ENCODE measurements at places on chromosomes 11 and 22.

GRCh38 chr22:49238181-49239141, 589.2 kb downstream of the BRD1 start:
- no peak for DNase-seq

DNA sequence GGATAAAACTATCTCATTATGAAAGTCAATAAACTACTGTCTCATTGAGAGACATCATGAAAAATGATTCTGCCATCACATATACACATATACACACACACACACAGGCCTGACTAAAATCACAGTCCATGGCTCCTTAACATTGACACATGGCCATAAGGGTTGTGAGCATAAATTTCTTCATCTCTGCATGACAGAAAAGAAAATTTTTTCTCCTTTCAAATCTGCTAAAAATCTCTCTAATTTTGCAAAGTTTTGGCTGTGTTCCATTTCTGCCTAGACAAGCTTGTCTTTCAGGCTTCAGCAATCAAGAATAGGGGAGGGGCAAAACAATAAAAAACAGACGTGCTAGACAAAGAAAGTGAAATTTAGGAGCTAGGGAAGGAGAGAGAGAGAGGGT, 324.5 kb downstream of the LRRC4C start:
- no peak for DNase-seq

GRCh38 chr11:123977731-123978347, at the start of gene OR10S1:
TSS of gene OR10S1 (minus strand) at chr11:123977781. CDS start at chr11:123977664, 117 bp downstream.
- no peak for DNase-seq

DNA sequence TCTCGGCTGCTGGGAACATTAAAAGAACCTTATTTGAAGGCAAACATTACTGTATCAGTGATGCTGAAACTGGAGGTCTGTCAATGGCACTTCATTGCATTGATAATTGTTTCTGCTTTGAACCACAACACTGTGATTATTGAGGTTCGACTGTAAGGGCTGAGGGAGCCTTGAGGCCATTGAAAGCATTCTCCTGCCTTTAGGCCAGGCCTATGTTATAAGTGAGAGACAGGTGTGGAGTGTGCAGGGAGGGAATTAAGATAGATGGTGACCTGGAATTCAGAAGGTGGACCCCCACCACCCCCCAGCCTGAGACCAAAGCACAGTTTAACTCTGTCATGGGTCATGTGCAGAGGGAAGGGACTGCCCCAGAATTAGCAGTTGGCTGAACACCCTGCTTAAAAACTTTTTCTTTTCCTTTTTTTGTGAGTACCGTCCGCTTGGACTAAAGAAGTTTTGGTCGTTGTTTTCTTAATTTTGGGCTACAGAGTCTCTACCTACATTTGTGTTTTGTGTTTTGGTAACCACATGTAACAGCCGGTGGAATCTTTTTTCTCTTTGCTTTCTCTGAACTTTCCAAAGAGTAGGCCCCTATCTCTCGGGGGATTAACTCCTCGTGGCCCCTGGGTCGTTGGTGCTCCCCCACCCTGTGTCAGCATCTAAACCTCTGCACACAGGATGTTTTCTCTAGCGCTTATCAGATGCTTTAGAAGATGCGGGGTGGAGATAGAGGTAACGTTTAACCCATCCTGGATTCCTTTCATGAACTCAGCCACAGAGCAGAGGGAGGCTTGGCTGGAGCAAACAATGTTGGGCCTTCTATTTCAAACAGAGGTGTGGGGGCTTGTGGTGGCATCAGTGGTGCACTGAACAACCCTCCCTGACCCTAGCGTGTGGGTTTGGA, 43.7 kb downstream of the ZBTB16 start:
- DNase-seq = no peak

DNA sequence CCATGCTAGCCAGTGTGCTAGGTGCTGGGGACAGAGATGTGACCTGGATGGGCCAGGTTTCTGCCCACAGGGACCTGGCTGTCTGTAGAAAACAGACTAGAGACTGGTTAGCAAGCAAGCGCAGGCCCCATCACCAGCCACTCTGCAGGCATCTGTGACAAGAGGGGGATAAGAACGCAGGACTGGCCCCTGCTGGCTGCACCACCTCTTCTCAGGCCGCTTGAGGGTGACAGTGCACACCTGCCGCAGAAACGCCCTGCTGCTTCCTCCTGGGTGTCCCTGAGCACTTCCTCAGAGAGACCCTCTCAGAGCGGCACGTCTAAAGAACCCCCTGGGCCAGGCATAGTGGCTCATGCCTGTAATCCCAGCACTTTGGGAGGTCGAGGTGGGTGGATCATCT, 5.9 kb upstream of the PICK1 start:
- no peak for DNase-seq

- DNase-seq = no peak
These were observed 18.8 kb downstream of the MB start for GRCh38 chr22:35598396-35598710.

DNA sequence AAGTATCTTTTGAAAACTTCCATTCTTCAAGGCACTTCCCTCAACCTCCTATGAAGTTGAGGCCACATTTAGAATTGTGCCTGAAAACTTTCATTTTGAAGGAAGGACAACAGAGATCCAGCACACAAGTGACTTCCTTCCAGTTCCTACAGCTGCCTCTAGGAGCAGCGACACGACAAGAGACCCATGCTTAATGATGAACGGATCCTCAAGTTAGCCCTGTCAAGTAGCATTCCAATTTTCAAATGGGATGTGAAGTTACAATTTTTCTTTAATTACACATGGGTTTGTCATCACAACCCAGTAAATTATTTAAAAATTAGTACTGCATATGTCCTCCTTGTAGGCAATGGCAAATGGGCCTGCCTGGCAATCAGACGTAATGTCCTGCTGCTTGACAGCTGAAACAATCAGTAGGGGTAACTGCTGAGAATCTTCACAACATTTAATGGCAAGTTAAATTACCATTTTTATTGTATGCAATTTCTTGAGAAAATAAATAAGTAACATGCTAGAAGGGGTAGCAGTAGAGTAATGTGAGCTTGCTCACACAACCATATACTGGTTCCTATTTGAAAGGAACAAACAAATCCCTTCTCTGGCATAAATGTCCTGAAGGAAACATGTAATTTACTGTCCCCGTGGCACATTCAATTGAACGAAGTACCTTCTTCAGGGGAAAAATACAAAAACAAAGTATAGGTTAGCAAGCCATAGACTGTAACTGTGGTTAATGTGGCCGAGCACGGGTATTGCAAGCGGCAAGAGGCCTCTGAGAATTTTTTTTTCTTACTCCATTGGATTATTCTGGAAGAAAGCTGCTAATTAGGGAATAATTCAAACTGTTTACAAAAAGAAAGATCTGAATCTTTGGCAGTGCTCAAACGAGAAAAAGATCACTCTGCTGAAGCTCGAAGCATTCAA, 288.3 kb downstream of the CADM1 start:
- DNase-seq = no peak

GRCh38 chr11:13354335-13354734, 76.7 kb downstream of the BMAL1 start:
- no peak for DNase-seq

- DNase-seq = no peak
These were observed 889.4 kb downstream of the KCNA4 start for GRCh38 chr11:29127461-29127860.

- DNase-seq = no peak
These were observed 173.2 kb downstream of the LARGE1 start for GRCh38 chr22:33747029-33747428.

DNA sequence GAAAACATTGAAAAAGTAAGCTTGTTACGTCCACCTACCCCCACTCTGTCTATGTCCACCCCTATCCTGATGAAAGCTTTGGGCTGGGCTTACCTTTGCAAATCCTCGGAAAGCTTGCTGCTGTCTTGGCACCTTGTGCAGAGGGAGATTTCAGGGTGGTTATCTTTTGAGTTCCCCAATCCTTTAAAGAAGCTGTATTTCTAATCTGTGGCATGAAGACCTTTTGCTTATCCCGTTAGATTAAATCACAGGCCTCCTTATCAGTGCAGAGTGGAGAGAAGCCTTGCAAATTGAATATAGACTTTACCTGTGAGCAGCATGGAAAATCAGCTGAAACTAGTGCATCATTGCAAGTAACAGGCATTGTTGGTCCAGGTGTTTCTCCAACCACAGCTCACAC, 580.6 kb upstream of the ANO5 start:
- DNase-seq = no peak

GRCh38 chr11:120182372-120182771, 28.5 kb upstream of the OAF start:
- DNase-seq = no peak

DNA sequence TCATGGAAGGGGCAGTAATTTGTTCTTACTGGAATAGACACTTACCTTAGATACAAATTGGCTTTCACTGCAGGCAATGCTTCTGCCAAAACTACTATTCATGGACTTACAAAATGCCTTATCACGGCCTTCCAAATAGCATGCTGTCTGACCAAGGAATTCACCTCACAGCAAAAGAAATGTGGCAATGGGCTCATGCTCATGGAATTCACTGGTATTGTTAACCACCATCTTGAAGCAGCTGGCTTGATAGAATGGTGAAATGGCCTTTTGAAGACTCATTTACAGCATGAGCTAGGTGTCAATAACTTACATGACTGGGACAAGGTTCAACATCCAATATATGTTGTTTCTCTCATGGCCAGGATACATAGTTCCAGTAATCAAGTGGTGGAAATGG, 21.9 kb downstream of the OR5B21 start:
- no peak for DNase-seq

- DNase-seq = no peak
These were observed 3.8 kb upstream of the FDX1 start for GRCh38 chr11:110425751-110426545.

DNA sequence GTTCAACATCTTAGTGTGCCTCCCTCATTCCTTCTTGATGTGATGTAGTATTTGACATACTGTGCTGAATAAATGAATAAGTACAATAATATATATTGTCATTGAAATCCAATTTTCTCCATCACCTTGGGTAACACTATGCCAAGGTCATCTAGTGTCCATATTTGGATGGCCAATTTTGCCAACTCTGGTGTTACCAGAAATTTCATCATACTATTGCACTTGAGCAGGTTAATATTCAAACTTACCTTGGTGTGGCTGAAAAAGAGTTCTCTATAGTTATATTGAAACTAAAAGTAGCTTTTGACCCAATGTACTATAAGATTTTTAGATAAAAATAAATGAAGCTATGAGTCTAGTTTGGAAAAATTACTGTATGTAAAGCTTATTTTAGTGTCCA, 98.2 kb upstream of the SLC6A5 start:
- no peak for DNase-seq

GRCh38 chr11:118606157-118606843, 1.1 kb upstream of the PHLDB1 start:
- no peak for DNase-seq

GRCh38 chr11:41190437-41191082, 268.9 kb downstream of the LRRC4C start:
- DNase-seq = no peak

GRCh38 chr11:121775276-121775675, 322.5 kb upstream of the SORL1-AS1 start:
- DNase-seq = no peak

DNA sequence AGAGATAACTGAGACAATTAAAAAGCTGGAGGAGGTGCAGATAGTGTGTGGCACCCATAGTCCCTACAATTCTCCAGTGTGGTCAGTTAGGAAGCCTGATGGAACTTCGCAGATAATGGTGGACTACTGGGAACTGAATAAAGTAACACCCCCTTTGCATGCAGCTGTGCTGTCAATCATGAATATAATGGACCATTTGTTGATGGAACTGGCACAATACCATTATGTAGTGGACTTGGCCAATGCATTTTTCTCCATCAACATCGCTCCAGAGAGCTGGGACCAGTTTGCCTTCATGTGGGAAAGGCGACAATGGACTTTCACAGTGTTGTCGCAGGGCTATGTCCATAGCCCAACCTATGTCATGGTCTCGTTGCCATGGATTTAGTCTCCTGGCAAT, 324.2 kb downstream of the TMEM135 start:
- no peak for DNase-seq

DNA sequence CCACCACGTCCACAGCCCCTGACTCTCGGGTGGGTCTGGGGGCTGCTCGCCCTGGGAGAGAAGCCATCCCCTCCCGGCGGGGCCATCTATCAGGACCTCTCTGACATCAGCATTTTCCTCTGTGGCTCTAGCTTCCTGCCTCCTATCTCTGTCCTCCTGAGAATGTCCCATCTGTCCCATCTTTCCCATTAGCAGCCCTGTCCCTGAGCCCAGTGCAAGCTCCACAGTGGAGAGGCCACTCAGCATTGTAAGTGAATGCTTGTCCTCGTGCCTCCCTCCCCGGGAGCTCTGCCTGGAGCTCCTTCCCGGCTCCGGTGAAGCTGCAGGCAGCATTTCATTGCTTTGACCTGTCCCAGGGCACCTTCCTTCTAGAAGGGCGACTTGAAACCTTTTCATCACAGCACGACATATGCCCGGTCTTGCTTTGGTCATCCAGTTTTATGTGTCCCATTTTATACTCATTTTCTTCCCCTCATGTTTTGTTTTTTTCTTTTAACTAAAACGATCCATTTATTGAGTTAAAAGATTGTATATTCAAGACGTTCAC, 49.7 kb downstream of the RTN4R start:
- no peak for DNase-seq

GRCh38 chr11:36976741-36977140, 378.7 kb upstream of the RAG2 start:
- no peak for DNase-seq

- no peak for DNase-seq
These were observed 231.3 kb upstream of the B3GAT1 start for GRCh38 chr11:134643115-134644012.

DNA sequence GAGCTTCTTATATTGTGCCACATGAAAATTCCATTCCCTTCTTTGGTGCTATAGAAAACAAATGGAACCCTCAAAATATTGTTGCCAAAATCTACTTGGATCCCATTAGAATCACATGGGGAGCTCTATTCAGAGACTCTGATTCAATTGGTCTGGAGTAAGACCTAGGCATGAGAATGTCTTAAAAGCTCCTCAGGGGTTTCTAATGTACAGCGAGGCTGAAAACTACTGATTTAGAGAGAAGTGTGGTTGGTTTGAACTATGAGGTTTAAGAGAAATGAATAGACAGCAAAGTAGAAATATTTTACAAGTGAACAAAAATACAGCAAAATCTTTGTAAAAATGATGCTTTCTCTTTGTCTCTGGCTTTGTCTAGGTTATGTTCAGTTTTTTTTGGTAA, 514.7 kb downstream of the CNTN5 start:
- no peak for DNase-seq

- no peak for DNase-seq
These were observed 174.0 kb downstream of the TBC1D22A start for GRCh38 chr22:46936378-46936903.

- no peak for DNase-seq
These were observed 649.1 kb upstream of the B3GAT1 start for GRCh38 chr11:135061166-135061565.

- DNase-seq = no peak
These were observed 15.7 kb downstream of the SLC5A1 start for GRCh38 chr22:32058656-32059260.

DNA sequence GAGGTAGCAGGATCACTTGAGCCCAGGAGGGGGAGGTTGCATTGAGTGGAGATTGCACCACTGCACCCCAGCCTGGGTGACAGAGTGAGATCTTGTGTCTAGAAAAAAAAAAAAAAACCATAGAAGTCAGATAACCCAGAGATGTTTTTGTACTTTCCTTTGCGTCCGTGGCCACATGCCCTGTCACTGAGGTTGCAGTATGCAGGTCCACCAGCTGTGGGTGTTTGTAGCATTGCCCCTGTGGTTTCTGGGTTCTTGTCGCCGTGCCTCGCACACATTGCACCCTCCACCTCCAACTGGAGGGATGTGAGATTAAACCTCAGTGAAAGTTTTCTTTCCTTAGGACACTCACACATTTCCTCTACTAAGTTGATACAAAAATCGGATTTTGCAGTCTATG, 70.3 kb downstream of the TNRC6B start:
- no peak for DNase-seq

All from brain pericyte (primary cell).